ENCODE measurements at places on chromosomes 4 and X.

- no peak for DNase-seq
These were observed 33.7 kb downstream of the CLOCK start for GRCh38 chr4:55512922-55513571.

GRCh38 chr4:134215620-134216344 is 14.2 kb upstream of the PABPC4L start:
- no peak for DNase-seq

DNA sequence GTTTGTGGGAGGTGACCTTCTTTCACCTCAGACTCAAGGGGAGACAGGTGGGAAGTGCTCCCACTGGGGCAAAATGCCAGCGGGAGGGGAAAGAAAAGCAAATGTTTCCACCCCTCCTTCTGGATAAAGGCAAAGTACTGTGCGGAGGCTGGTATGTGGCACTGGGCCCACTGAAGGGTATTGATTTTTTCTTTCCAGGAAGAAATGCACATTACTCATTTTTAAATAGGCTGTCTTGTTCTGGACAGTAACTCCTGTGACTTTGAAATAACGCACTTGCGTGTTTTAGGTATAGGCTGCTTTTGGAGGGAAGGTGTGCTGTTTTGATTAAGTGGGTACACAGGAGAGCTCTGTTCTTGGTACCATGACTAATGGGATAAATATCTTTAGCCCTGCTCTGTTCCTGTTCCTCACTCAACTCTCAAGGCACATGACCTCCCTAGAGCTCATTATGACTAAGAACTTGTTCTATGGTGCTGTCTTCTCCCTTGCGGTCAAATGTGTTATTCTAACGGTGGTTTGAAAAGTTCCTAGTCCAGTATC is 40.7 kb upstream of the MBTPS2 start:
- DNase-seq: no peak

- DNase-seq: no peak
These were observed 185.8 kb downstream of the ANKRD50 start for GRCh38 chr4:124526769-124527168.

- no peak for DNase-seq
These were observed 454 bp downstream of the BTC start for GRCh38 chr4:74793757-74794381.

GRCh38 chrX:152897222-152898131 is at the start of gene ZNF185:
TSS of gene ZNF185 (plus strand) at chrX:152898067. CDS start at chrX:152914490, 16,423 bp downstream.
- DNase-seq: no peak

- DNase-seq: no peak
These were observed 36.7 kb downstream of the DIAPH2 start for GRCh38 chrX:96721354-96721753.

DNA sequence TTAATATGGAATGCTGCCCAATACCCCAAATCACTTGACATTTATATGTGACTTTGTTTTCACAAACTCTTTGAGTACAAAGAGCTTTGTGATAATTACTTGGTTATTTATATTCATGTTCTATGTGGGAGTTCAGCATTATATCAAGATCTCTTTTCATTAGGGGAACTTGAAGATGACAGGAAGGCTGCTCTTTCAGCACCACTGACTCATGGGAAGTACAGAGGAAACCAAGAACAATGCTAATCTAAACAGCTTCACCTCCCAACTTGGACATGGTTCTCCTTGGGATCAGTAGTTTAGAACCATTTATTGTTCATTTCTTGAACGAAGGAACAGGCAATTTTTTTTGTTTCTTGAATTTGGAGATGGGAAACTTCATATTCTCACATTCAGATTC is 184.0 kb upstream of the AFF2 start:
- DNase-seq: no peak

- no peak for DNase-seq
These were observed 6.3 kb upstream of the DCHS2 start for GRCh38 chr4:154497889-154498288.

DNA sequence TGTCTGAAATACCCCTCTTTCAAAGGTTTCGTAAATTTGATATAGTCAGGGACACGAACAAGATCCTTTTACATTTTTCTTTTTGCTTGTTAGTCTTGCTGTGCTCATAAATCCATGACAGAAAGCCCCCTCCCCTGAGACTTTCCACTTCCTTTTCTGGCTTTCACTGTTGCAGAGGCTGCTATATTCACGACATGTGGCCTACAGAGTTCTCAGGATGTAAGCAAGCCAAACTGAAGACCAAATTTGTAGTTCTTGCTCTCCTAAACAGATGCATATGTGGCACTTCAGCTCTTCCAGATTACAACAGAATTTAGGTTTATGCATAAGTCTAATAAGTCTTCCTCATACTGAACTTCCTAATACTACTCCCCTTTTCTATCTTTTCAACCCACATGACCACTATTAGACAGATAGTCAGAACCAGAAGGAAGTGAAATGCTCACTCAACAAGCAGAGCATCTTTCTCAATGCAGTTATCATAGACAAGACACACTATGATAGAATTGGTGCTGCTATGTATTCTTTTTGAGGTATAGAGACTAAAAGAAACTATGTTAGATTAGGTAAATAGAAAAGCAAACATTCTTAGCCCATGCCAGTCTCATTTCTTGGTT is 15.0 kb downstream of the BTK start:
- DNase-seq: no peak

- DNase-seq: no peak
These were observed 126.7 kb downstream of the HTR2C start for GRCh38 chrX:114710571-114710970.

DNA sequence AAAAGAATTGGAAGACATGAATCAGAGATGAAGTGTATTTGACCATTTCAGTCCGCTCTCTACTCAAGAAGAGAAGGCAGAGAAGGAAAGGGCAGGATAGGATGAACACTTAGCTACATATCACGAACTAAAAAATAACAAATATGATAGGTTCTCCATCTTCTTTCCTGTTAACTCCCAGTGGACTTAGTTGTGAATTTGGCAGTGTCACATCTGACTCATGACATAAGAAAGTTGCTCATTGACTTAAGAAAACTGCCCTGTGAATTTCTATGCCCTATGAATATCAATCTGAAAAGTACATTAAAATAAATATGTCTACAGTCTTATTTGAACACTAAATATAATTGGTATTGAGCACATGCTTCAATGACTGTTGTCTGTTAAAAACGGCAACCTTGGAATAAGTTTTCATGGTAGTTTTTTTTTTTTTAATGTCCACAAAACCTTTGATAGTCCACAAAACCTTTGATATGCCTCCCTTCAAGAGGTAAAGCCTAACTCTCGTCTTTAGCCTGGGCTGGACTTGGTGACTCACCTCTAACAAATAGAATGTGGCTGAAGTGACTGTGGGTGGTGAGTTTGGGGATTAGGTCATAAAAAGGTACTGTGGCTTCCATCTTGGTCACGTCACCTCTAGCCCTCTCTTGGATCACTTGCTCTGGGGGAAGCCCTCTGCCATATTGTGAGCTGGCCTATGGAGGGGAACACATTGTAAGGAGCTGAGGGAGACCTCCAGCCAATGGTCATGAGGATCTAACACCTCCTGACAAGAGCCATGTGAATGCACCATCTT is 184.7 kb upstream of the S100G start:
- no peak for DNase-seq

GRCh38 chrX:79096145-79096556 is 48.3 kb upstream of the GPR174 start:
- no peak for DNase-seq

GRCh38 chrX:153595387-153595786 is 3.6 kb downstream of the CCNQ start:
- DNase-seq: no peak

DNA sequence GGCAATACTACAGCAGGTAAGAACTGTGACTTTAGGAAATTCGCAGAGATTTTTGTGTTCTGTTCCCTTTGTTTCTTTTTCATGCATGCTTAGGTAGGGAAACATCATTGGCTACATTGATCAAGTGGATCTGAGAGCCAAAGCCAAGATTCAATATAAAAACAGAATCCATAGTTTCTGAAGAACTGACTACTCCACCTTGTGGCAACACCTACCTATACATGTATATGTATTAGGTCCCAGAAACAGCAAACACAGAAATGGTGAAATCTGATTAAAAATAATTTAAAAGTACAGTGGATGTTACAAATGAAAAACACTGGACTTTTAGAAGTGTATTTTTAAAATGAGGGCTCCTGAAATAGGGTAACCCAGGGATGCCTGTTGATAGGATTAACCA is 322.6 kb upstream of the MAOA start:
- peak; percentile 7 for DNase-seq

GRCh38 chrX:3451571-3451970 is 105.1 kb upstream of the MXRA5 start:
- no peak for DNase-seq

GRCh38 chr4:3223346-3223745 is 25.6 kb upstream of the MSANTD1 start:
- no peak for DNase-seq

DNA sequence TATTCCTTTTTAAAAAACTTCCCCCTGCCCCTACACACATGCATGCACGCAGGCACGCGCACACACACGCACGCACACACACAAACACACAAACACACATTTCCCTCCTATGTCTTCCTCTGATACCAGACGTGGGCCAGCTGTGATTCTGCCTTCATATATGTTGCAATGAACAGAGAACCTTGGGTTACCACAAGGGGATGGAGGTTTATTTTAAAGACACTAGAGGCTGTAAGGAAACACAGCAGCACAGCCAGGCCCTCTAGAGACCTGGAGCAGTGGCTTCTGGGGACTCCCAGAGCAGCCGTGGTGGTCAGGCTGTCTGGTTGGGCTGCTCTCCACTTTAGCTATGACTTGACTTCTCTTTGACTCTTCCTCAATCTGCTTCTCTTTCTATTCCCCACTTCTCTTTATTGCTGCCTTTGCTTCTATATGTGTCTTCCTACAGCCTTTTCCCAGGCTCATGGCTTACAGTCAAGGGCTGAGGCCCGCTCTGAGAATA is 3.2 kb upstream of the TLR10 start:
- no peak for DNase-seq

GRCh38 chr4:37066159-37066558 is 178.4 kb upstream of the NWD2 start:
- DNase-seq: no peak

Measured in CD4-positive, alpha-beta memory T cell (primary cell).